Fibroblast of the aortic adventitia (primary cell): ENCODE measurements at places on chromosomes 16 and 17. TPM values are rescaled to one million over a fixed set of nuclear protein-coding genes. Genes with fewer than 3 reads are reported as not detected.

The SEC14L5 gene
- total RNA-seq, result 1.2 and 3.0 TPM in 2 replicates

- DNase-seq, result no peak
Measured at GRCh38 chr17:58528443-58528842, 14.0 kb upstream of the MTMR4 start.

DNA sequence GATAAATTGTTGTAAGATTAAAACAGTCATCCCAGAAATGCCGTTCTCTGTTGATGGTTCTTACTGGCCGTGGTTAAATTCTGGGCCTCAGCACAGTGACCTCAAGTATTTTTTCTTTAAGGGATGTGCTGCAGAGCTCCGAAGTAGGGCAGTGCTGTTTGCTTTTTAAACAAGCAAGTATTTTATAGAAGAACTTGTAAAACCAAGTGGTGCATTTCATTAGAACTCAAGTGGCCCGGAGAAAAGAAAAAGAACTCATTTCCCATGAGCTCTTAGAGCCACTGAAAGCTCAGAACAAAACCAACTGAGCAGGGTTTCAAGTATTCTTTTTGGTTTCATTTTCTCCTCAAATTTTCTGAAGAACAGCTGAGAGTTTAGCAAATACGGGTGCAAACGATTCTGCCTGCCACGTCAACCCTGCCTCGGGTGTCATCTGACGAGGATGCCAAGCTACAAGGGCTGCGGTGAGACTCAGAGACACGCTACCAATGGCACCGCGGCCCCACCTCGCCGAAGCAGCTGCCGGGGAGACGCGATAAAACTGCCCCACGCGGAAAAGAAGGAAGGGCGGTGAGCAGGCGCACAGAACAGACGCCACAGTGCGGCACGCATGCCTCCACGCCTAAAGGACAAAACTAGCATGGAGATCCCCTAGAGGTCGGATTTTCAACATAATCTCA lies 6.3 kb downstream of the LMF1 start:
- DNase-seq, result peak; percentile 32

DNA sequence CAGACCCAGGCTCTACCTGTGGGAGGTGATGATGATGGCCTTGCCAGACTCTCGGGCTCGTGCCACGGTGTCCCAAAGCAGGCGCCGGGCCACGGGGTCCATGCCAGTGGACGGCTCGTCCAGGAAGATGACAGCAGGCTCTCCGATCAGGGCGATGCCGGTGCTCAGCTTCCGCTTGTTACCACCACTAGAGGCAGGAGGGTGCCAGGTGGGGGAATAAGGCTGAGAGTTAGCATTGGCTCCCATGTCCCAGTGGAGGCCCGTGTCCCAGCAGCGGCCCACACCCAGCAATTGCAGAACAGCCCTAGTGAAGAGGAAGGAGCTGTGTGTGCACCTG lies 10.3 kb upstream of the RNPS1 start:
- no peak for DNase-seq

DNA sequence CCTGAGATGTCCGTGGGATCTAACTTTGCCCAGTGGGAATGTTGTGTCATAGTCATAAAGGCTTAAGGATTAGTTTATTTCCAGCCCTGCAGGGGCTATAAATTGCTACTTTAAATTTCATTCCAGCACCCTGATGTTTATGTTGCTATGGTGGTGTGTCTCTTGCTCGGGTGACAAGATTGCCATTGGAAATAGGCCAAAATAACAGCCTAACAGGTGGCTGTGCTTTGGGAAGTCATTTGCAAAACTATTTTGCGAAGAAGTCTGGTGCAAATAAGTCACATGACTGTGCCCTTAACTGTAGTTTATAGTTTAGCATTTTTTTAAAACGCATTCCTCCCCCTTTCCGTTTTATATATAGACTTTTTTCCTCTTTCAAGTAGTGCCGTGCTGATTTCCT lies 23.1 kb downstream of the PITPNC1 start:
- no peak for DNase-seq

GRCh38 chr17:73983621-73984400 lies 219.7 kb upstream of the RPL38 start:
- no peak for DNase-seq
